ENCODE measurements at places on chromosomes 11 and 22. TPM values are rescaled to one million over a fixed set of nuclear protein-coding genes. Genes with fewer than 3 reads are reported as not detected.

- no peak overlapping the region for H3K4me3 ChIP-seq
- H3K4me1 ChIP-seq, result no peaks in the 10 kb centered on the region
- no peaks in the 10 kb centered on the region for H3K36me3 ChIP-seq
- no peak overlapping the region for H3K27ac ChIP-seq
- H3K27me3 ChIP-seq, result no peaks in the 10 kb centered on the region
These were observed 1005.6 kb downstream of the TBC1D22A start for GRCh38 chr22:47768027-47768426.

- H3K27ac ChIP-seq, result no peak overlapping the region
- no peak for DNase-seq
- peaks cover 56% of the 10 kb centered on the region for H3K27me3 ChIP-seq
- no peak overlapping the region for H3K4me3 ChIP-seq
- H3K36me3 ChIP-seq, result no peaks in the 10 kb centered on the region
These were observed 97.0 kb upstream of the E2F8 start for GRCh38 chr11:19337779-19338178.

DNA sequence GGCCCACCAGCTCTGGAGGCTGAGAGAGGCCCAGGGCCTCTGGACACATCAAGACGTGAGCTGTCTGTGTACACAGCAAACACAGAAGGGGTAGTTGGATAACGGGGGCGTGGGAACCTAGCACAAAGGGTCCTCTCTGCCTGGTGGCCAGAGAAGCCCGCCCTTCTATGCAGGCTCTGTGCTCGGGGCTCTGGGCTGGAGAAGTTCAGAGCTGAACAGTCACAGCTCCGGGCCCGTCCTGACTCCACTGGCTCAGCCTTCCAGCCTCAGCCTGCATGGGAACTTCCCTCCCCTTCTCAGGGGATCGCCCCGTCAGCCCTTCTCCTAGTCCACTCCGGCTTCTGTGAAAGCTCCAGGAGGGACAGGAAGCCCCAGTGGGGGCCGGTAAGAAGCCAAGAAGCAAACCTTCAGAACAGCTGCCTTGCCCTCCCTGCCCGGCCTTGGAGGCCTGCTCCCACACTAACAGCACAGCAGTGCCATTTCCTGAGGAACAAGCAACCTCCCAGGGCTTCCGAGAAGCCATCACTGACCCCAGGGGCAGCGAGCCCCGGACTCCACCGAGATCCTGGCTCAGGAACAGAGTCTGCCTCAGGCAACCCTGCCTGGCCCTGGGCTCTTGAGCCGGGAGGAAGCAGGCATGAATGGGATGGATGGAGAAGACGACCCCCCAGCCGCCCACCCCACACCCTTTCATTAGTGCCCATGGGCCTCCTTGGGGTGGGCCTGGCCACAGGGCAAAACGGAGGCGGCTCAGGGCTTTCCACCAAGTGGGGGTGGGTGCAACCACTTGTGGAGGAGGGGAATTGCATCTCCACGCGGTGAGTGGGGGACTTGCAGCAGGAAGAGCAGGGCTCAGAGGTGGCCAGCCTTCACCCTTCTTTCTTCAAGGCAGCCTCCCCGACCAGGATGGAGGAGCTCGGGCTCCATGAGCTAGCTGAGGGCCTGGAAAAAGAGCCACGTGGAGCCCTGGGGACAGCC, 119.8 kb downstream of the ST3GAL4 start:
- H3K27ac ChIP-seq, result peak overlapping the region; percentile 16
- peaks cover 2% of the 10 kb centered on the region for H3K36me3 ChIP-seq
- DNase-seq, result no peak
- peaks cover 10% of the 10 kb centered on the region for H3K4me1 ChIP-seq

GRIK4 gene
- 0.10 TPM for total RNA-seq

DNA sequence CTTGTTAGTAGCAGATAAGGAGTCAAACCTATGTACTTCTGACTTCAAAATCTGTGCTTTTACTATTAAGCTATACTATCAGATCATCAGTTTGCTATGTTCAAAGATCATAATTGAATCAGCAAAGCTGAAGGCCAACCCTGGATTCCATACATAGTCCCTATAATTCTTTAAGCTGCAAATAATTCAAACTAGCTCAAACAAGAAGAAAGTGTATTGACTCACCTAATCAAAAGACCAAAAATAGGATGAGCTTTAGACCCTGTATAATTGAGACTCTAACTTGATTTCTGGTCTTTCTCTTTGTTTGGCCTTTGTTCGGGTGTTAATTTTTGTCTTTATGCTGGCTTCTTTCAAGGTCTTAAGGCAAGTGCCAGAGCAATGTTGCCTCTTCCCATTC, 213.7 kb downstream of the CWF19L2 start:
- H3K27me3 ChIP-seq, result no peaks in the 10 kb centered on the region
- DNase-seq, result no peak
- H3K27ac ChIP-seq, result no peak overlapping the region
- H3K4me3 ChIP-seq, result no peak overlapping the region

APLNR gene
- total RNA-seq, result not detected

- H3K4me1 ChIP-seq, result peaks cover 6% of the 10 kb centered on the region
- no peak overlapping the region for H3K4me3 ChIP-seq
- H3K36me3 ChIP-seq, result peaks cover 7% of the 10 kb centered on the region
- H3K27ac ChIP-seq, result peak overlapping the region; percentile 32
- no peaks in the 10 kb centered on the region for H3K27me3 ChIP-seq
- no peak for DNase-seq
These were observed 260.4 kb downstream of the TMEM135 start for GRCh38 chr11:87298155-87298554.

DNA sequence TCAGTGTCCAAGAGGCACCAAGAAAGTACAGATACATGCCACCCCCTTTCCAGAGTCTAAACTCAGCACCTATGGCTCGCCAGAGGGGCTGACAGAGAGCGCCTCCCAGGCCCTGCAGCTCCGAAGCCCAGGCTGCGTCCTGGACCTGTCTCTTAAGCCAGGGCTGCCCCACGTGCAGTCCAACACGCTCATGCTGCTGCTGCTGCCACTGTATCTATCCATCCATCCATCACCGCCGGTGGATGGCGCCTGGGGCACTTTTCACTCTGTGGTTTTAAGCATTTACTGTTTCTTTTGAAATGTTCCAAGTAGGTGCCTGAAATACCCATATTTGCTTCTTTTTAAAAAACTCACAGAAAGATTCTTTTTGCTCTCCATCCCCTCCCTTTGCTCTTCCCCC, 41.8 kb downstream of the MACROD1 start:
- no peak overlapping the region for H3K27ac ChIP-seq
- no peaks in the 10 kb centered on the region for H3K36me3 ChIP-seq
- no peak for DNase-seq
- H3K4me3 ChIP-seq, result no peak overlapping the region

GRCh38 chr22:49513358-49513851, 314.3 kb downstream of the BRD1 start:
- H3K36me3 ChIP-seq, result peaks cover 3% of the 10 kb centered on the region
- no peak overlapping the region for H3K4me3 ChIP-seq
- peaks cover 6% of the 10 kb centered on the region for H3K4me1 ChIP-seq

DNA sequence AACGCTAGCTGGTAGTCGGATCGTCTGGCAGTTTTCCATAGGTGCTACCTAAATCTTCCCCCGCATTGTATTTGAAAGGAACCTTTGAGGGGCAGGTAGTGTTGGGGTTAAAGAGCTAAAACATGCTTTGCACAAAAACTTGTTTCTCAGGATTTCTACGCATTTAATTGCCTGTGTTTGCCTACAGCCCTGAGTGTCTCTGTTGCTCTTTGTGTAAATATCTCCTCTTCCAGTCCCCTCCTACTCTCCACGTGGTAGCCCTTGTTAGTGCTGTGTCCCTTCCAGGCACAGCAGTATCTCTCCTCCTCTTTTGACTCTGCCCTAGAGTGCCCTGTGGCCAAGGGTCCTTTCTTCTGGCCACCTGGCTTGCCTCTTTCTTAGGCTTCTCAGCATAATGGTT, 81.7 kb downstream of the BARX2 start:
- H3K27ac ChIP-seq, result no peak overlapping the region
- H3K4me1 ChIP-seq, result no peaks in the 10 kb centered on the region
- H3K27me3 ChIP-seq, result peaks cover 12% of the 10 kb centered on the region
- H3K4me3 ChIP-seq, result no peak overlapping the region

- H3K4me1 ChIP-seq, result peaks cover 50% of the 10 kb centered on the region
- H3K36me3 ChIP-seq, result peaks cover 7% of the 10 kb centered on the region
- H3K27me3 ChIP-seq, result no peaks in the 10 kb centered on the region
- DNase-seq, result no peak
- peak overlapping the region; percentile 96 for H3K27ac ChIP-seq
These were observed 17.2 kb downstream of the PPFIBP2 start for GRCh38 chr11:7531011-7531410.

FAM181B gene
- total RNA-seq, result not detected

LSP1 gene
- 297 TPM for total RNA-seq

Data from T-helper 17 cell (primary cell).